ENCODE measurements at places on chromosomes 1 and 21.
A peak's percentile ranks its signal among the peaks of the same experiment; 100 is the strongest.

DNA sequence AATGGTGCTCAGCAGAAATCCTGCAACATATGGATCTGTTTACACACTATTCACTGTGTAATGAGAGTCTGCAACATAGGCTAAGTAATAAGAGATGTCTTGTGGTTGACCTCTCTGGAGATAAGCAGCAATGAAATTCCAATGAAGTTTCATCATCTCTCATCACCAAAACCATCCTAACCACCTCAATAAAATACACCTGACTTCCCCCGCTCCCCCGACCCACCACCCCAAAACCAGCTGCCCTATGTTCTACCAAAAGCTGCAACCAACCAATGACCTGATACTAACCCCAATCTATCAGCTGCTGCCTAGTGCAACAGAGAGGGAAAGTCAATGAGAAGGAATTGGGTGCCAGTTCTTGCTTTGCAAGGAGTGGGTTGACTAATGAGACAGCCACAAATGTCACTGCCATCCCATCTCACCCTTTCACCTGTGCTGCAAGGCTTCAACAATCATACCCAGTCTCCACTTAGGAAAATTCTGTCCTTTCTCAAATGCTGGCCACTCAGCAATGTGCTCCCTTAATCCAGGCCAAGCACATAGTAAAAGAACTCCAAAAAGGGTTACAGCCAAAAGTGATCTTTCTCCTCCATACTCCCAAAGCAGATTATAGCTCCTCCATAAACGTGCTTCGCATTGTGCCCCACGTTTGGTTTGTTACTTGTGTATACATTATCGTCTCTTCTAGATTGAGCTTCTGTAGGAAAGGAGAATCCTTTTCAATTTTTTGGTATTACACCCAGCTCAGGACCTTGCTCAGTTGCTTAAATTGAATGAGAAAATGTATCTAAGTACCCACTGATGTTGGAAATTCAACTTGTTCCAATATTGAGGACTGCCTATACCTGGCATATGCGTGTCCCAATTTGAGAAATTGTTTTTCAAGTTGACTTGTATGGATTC, 29.0 kb downstream of the MRPL39 start:
- peak; percentile 46 for DNase-seq

GRCh38 chr1:1178794-1179331, 5.2 kb downstream of the TTLL10 start:
- no peak for DNase-seq

GRCh38 chr21:33075596-33076195, 5.8 kb downstream of the OLIG1 start:
- DNase-seq: no peak

DNA sequence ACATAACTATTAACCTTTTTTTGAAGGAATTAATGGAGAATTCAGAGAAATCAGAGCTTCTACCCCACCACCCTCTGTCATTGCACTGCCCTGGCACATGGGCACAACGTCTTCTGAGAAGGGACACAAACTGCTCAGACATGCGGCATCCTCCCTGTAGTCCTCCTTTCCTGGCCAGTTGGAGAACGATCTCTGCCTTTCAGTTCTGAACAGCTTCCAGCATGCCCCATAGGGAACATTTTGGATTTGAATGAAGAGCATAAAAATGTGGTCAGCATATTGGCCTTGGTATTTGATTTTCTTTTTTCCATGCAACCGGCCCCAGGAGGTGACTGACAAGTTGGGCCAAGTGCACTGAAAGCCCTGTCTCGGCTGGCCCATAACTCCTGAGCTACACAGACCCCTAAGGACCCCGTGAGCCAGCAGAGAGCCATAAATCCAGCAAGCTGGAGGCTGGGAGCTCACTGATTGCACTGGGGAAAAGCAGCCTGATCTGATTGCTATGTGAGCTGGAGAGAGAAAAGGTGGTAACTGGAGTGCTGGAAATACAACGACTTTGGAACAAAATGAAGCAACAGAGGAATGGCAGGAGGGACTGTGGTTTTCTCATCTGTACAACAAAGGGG, 10.9 kb upstream of the BLACAT1 start:
- DNase-seq: no peak

DNA sequence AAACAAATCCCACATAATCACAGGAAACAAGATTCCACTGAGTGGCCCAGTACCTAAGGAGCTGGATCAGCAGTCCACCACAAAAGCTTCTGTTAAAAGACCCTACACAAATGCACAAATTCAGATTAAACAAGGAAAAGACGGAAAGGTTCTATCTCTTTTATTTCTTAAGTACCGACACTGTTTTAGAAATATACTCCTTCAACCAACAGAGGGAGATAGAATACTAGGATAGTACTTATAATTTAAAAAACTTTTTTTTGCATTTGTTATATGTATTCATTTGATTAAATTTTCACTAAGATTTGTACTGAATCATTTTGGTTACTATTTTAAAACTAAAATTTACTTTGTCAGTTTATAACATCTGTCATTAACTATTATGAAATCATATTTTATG, 12.5 kb downstream of the CDC7 start:
- no peak for DNase-seq

DNA sequence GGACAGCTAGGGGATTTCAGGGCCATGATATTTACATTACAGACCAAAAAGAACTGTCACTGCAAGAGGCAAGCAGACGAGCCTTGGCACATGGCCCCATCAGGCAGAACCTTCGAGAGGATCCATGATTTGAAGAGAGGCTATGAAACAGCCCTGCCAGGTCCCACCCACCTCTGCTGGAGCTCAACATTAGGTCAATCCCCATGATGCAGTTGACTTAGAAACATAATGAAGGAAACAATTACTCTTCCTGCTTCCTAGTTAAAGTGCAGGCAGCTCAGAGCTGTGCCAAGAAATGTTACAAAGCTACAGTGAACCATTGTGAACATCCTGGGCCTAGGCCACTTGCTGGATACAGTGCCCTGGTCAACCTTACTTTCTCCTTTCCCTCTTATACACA, 41.7 kb upstream of the PTCH2 start:
- no peak for DNase-seq

DNA sequence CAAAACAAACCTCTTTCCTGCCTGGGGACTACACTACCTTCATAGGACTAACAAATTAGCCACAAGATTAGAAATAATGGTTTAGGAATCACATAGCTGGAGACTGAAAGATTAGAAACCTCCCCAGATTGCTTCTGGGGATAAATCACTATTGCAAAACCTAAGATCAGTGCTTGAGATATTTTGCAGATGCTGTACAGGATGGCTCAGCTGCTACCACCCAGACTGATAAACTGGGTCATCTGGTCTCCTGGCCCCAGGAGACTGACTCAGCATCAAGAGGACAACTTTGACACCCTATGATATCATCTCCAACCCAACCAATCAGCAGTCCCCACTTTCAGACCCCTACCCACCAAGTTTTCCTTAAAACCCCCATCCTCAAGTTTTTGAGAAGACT, 137.0 kb downstream of the LRRC53 start:
- no peak for DNase-seq
